ENCODE measurements at places on chromosomes 7 and 10.

DNA sequence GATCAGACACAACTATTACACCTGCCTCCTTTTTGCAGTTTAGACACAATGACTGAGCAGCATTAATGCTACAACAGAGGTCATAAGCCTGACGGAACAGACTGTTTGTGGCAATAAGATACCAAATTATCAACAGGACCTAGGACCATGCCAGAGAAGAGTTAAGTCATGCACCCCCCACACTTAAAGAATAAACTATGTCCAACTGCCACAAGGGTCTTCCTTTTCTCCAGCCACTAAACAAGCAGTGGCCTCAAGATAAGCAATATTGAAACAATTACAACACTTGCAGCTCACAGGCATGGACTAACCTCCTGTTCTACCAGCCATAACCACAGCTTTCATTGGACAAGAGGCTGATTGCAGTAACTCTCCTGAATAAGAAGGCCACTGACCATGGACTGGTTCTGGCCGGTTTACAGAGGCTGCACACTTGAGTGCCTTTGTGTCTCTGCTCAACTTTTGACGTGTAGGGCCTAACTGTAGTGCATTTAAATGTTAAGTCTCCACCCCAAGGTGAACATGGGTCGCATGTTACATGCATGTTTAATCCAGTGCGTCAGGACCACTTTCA lies 104.4 kb downstream of the STRA8 start:
- no peak for DNase-seq

GRCh38 chr7:2559283-2559950 lies 638 bp downstream of the IQCE start:
- no peak for DNase-seq

DNA sequence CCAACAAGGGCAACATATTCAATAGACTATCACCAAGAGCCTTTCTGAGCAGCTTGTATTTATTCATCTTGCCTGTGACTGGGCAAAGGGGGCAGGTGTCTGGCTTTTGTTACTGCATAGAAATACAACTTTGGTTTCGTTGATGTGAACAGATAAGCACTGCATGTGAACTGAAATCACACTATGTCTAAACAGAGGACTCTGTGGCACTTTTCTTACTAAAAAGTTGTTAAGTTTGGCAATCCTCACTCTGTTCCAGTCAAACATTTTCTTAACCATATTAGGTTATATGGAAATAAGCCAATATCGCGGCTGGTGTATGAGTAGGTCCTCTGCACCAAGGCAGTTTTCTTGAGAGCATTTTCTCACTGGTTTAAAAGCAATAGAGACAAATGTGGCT lies 48.5 kb downstream of the CALD1 start:
- DNase-seq = no peak

- no peak for DNase-seq
Measured at GRCh38 chr7:13321316-13321715, 633.9 kb downstream of the ARL4A start.

DNA sequence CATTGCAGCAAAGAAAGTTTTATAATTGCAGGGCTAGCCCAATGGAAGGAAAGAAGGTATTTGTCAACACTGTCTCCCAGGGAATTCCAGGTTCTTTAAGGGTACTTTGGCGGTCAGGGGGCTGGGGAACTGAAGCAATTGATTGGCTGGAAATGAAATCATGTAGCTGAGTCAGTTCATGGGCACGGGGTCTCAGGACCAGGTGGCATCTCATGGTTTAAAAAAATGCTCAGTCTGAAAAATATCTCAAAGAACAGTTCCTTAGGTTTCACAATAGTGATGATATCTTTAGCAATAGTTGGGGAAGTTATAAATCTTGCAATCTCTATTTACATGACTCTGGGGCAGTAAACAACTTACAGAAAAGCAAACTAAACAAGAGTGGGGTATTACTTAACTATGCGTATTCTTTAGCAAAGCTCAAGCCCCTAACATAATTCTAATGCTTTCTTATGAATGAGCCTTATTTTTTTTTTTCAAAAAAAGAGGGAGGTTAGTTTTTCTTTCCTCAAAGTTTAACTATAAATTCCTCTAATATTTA lies 376.9 kb upstream of the NRG3 start:
- DNase-seq = no peak

DNA sequence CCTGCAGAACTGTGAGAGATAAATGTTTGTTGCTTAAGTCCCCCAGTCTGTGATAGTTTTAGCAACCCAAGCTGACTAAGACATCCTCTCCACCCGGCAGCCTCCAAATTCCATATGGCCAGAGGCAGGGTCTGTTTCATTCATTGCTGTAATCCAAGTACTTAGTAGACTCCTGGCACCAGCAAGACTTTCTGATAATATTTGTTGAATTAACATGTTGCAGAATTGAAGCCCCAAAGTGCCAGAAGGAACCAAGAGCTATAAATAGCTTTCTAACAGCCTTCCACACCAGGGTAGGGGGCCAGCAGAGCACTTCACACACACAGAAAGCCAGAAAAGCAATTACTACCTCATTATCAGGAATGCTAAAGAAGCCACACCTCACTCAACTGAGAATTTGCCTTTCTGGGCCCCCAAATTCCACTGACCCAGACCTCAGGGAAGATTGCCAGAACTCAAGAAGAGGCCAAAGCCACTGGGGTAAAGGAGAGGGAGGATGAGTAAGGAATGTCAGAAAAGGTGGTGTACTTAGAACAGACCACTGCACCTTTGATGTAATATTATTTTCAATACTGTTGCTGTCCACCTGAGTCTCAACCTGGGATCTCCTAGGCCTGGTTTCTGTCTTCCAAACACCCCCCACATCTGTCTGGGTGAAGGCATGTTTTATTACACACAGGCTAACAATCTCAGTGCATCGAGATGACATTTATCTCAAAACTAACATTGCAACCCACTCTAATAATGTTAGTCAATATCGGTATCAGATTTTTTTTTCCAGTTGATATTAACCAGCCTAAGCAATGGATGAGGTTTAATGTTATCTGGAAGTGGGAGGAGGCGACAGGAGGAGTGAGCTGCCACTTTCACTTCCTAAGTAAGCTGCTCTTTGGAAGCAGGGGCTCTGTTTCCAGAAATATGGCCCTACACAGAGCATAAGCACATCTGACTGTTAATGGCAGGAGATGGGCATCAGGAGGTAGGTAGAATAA lies 5.5 kb downstream of the NOD1 start:
- no peak for DNase-seq

DNA sequence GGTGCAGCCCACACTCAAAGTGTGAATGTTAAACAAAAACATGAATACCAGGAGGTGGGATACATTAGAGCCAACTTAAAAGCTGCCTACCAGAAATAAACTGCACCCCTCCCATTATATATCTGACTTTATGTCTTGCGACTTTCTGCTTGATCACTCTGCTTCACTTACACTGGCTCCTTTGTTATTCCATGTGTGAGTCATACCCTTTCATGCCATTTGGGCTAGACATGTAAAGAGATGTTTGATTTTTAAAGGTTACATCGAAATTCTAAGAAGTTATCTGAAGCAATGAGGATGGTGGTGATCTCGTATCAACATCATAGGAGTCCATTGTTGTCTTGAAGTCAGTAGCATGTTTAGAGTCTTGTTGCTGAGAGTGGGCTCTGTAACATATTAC lies 31.6 kb upstream of the ETV1 start:
- no peak for DNase-seq

DNA sequence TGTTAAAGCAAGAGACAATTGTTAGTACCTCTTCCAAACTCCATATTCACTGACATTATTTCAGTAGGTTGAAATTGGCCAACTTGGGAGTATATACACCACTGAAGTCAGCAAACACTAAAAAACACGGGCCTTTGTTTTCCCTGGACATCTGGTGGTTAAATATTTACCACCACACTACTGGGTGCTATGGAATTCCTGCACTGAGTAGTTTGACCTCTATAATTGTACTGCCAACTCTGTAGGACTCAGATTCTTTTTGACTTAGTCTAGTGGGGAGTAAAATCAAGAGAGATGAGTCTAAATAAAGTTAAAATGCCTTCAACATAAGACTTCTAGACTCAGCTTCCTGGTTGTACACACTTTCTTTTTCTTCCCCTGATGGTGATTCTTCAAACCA lies 41.3 kb upstream of the TES start:
- DNase-seq = no peak

GRCh38 chr10:133377818-133378250 lies 1.2 kb upstream of the PAOX start:
- DNase-seq = no peak

DNA sequence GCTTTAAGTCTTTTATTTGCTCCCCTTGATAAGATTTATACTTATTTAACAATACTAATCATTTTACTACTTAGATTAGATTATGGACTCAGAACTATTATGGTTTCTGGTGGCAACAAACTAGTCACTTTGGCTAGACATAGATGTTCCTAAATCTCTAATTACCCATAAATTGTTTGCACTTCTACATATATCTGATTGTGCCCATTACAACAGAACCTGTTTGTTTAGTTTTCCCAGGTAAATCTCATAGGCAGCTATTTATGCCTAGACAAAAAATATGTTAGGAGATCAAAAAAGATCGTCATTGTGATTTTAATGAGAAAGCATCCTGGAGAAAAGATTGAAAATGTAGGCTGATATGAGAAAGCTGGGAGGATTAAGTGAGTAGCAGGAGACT lies 14.4 kb downstream of the UBN2 start:
- no peak for DNase-seq

DNA sequence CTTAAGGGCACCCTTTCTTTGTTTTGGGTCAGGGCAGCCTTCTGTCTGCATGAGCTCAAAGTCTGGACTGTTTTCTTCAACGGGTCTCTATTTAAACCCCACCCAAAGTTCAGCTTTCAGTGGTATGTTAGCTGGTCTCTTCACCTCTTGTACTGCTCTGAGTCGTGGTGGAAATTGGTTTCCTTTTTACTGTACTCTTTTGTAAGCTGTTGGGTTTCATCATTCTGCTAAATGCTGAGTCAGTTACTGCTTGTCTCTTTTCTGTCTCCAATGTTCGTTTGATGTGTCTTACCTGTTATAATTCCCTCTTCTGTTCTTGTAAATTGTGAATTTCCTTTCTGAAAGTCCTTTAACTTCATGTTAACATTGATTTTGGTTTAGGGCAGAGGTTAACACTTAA lies 64.1 kb upstream of the MALRD1 start:
- DNase-seq = no peak

- DNase-seq = no peak
Measured at GRCh38 chr10:62866451-62866850, 50.3 kb upstream of the EGR2 start.

GRCh38 chr10:123103944-123104343 lies 31.8 kb upstream of the HMX3 start:
- DNase-seq = no peak

- no peak for DNase-seq
Measured at GRCh38 chr7:4725850-4726450, 43.9 kb downstream of the FOXK1 start.

DNA sequence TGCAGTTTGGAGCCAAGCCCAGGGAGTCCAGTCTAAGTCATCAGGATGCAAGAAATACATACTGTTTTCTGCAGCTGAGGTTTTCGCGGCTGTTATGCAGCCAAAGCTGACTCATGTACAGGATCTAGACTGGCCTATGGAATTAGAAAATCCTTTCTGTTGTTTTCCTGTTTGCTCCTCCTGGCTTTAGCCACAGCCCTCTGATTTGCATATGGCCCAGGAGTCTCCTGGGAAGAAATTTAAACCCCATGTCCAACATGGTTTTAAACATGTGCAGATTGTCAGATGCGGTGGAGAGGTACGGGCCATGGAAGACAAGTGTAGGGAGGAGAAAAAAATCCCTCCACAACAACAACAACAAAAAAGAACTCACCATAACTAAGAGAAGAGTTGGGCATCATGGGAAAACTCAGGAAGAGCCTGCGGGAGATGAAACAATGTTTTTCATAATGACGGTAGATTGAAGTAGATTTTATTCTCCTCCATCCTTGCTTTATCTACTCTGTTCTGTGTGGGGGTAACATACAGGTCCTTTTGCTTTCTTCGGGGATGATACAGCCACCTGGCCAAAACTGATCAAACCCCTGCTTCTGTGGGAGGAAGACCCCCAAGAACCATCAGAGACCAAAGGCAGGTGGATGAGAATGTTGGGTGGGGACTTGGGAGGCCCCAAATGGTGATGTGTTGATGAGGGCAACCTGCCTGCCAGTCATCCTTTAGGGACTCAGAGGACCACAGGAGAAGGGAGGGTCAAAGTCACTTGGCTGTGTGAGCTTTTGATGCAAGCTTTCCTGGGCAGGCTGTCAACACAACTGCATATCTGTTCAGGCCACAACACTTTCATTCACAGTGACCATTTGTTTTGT lies 29.8 kb upstream of the GNA12 start:
- DNase-seq = no peak

DNA sequence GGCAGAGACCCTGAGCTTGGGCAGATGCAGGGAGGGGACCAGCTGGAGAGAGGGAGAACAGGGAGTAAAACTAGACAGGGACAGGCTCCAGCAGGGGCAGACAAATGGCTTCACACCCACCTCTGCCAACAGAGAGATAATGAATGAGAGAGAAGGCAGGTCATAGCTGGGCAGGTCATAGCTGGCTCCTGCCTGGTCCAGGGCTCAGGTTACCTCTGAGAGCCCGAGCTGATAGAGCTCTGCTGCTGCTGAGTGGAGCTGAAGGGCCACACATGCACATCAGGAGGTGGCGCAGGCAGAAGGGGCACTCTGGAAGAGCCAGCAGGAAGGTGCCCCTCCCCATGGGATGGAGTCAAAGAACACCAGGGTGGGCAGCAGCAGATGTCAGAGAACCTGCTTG lies 154.2 kb downstream of the GFRA1 start:
- no peak for DNase-seq

DNA sequence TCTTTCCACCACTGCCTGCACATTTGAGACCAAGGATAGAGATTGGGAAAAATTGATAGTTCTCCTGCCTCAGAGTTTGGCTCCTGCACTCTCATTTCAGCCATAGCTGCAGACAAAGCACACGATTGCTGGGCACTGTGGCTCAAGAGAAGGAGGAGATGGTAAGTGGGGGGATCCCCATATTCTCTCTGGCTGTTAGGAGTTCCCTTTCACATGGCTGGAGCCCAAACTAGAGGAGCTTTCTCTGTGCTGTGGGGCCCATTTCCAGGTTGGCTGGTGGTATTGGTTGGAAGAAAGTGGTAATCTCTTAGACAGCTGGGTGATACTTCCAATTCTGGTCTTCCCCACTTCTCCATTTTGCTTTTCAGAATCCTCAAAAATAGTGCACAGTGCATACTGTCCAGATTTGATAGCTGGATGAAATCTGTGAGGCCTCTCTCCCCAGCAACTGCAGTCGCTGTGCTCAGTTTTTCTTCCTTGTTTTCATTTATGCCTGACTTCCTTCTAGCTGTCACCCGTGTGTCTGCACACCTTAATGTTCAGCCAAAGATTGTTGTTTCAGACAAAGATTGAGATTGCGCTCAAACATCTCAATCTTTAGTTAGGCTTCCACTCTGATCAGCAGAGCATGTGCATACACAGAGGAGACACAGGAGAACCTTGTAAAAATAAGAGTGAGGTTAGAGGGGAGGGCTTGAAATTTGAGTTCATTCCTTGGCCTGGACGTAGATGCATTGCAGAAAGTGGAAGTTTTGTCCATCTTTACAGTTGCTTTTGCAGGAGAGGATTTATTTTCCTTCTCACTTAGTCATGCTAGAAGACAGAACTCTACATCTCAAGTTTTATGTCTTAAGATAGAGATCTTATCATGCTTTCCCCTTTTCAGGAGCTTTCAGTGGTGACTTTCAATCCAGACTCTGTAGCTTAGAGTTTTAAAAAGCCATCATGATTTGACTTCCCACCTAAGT lies 28.6 kb downstream of the RABGEF1 start:
- DNase-seq = no peak
